ENCODE measurements at places on chromosomes 1 and 21. TPM values are rescaled to one million over a fixed set of nuclear protein-coding genes. Genes with fewer than 3 reads are reported as not detected.

DNA sequence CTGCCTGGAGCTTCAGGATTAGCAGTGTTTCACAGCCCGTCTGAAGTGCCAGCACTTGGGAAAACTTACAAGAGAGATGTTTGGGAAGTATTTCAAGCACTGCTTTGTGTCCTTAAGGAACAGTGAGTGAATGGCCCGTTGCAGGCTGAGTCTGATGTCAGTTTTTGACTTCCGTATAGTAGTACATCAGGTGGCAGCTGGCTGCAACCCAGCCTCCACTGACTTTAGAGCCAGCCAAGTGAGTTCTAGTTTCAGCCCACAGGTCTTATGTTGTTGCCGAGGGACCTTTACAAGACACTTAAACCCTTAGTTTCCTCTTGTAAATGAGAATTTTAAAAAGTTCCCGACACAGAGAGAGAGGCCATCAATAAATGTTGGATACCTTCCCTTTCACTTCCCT lies 35.0 kb downstream of the UCK2 start:
- no peak for DNase-seq

- no peak for DNase-seq
Measured at GRCh38 chr1:214934045-214934444, 148.5 kb upstream of the KCNK2 start.

GRCh38 chr21:42674351-42674940 lies 21.0 kb downstream of the PDE9A start:
- no peak for DNase-seq

GRCh38 chr1:214727274-214727673 lies 124.3 kb downstream of the CENPF start:
- no peak for DNase-seq

GRCh38 chr1:44074415-44074814 lies 43.2 kb upstream of the SLC6A9 start:
- no peak for DNase-seq

DNA sequence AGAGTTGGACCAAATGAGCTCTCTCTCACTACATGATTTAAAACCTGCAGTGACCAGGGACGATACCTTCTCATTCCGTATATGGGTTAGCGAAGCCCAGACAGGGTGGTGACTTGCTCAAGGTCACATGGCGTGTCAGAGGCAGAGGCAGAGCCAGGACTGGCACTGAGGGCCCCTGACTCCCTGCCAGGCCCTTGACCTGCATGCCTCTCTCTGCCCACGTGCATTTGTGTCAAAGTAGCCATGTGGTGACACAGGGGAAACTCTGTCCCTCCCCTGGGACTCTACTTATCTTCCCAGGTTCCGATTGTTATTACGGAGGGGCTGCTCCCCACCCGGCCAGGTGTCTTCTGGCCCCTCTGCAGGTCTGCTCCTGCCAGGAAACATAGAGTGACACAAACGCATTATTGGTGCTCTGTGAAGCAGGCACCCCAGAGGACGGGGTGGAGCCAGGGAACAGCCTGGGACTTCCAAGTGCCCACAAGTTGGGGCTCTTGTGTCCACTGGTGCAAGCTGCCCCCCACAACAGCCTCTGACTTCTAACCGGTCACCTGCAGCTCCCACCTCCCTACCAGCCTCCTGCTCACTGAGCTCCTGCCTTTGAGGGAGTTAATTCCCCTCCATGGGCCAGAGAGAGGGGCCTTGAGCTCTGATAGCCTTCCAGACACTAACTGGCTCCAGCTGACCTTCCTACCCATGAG lies 7.3 kb upstream of the TINAGL1 start:
- DNase-seq = no peak

GRCh38 chr1:4174291-4175200 lies 274.5 kb upstream of the C1orf174 start:
- DNase-seq = no peak

DNA sequence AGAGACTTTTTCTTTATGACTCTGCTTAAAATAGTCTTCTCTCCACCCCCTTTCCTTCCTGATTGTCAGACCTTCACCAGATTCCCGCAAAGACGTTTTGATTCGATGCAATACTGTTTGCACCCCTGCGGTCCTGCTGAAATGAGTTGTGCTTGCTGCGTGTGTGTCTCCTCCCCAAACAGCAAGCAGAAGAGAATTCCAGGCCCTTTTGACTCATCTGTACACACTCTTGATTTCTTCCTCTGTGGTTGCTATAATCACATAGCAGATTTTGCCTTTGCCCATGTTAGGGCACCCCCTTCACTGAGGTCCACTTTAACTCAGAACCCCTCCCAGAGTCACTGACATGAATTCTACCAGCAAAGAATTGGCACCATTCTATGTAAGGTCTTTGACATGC lies 136.5 kb downstream of the ZZZ3 start:
- DNase-seq = no peak

- DNase-seq = no peak
Measured at GRCh38 chr21:19326531-19327319, 923.1 kb upstream of the TMPRSS15 start.

GRCh38 chr1:119275145-119276134 lies 93.1 kb upstream of the HAO2 start:
- no peak for DNase-seq

- no peak for DNase-seq
Measured at GRCh38 chr21:37766129-37766528, 150.1 kb downstream of the KCNJ6 start.

The PRR9 gene
- total RNA-seq = not detected

The CHD5 gene
- total RNA-seq = 0.31 TPM

The RBP7 gene
- not detected for total RNA-seq

The USH2A gene
- total RNA-seq = not detected

The ZMYM1 gene
- 7.6 TPM for total RNA-seq

The KRTAP12-2 gene
- total RNA-seq = not detected

The YBX1 gene
- total RNA-seq = 670 TPM
